ENCODE measurements at places on chromosomes 6 and 20.

DNA sequence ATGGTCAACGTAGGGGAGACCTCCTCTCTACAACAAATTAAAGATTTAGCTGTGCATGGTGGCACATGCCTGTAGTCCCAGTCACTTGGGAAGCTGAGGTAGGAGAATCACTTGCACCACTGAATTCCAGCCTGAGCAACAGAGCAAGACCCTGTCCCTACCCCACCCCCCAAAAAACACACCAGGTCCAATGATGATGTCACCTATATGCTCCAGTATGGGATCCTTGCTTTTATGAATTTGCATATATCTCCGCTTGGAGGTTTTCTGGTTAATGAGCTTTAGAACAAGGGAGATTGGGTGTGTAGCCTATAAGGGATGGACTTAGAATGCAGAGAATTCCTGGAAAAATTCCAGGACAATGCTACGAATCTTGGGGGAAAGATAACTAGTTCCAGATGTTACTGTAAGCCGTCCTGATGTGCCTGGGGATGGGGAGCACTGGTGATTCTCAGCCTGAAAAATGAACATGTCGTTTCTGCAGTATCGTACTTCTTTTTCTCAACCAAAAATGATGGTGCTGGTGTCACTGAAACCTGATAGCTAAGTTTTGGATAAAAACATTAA lies 61.1 kb downstream of the ZBTB2 start:
- DNase-seq: no peak

DNA sequence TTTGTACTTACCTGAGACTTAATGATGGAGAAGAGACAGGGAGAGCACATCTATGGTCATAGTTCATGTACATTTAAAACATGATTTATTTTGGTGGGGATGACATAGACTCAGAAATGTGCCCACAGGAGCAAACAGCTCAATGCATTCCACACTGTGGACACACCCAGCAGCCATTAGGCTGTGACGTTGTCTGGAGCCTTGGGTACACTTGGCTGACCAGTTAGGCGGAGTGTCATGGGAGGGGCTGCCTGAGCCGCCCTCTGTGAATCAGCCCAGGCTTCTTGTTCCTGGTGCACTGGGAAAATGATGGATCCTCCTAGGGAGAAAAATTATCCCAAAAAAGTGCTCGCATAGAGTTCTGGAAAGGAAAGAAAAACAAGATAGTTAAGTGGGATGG lies 231.0 kb upstream of the GMDS start:
- DNase-seq: no peak

- no peak for DNase-seq
Observed at GRCh38 chr6:170160031-170160627, 130.7 kb downstream of the DLL1 start.

- DNase-seq: no peak
Observed at GRCh38 chr6:73004231-73004630, 221.1 kb downstream of the KHDC1L start.

- DNase-seq: no peak
Observed at GRCh38 chr20:9966966-9967365, 67.8 kb upstream of the ANKEF1 start.

- DNase-seq: no peak
Observed at GRCh38 chr20:15976047-15976736, 597.1 kb downstream of the KIF16B start.

DNA sequence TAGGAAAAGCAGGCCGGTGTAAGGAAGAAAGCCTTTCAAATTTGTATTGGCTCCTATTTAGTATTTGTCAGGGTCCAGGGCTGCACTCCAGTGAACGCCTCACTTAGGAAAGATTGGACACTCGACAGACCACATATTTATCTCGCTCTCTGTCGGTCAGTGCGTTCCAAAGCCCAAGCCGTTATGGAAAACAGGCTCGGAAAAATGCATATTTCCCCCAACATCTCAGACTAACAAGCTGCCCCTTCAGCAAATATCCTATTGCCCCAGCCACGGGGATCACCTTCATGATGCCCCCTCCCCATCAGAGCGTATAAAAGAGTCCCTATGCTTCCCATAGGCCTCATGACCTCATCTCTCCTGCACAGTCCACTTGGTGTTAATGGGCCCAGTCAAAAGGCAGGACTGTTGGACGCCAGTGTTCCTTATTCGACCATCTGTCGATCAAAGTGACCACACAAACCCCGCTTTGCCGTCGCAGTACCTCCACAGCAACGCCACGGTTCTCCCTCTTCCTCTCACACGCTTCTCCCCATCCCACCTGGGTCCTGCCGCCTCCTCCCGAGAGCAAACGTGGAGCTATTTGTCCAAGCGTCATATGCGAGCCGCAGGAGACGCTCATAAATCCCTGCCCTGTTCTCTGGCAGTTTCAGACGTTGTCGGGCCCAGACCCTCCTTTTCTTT lies 63.3 kb downstream of the NPEPL1 start:
- DNase-seq: no peak

- no peak for DNase-seq
Observed at GRCh38 chr6:13462458-13463327, 24.7 kb downstream of the GFOD1 start.

- no peak for DNase-seq
Observed at GRCh38 chr6:50970908-50971307, 152.2 kb downstream of the TFAP2B start.

GRCh38 chr6:11164717-11165646 lies 53.5 kb upstream of the ERVFRD-1 start:
- DNase-seq: no peak

DNA sequence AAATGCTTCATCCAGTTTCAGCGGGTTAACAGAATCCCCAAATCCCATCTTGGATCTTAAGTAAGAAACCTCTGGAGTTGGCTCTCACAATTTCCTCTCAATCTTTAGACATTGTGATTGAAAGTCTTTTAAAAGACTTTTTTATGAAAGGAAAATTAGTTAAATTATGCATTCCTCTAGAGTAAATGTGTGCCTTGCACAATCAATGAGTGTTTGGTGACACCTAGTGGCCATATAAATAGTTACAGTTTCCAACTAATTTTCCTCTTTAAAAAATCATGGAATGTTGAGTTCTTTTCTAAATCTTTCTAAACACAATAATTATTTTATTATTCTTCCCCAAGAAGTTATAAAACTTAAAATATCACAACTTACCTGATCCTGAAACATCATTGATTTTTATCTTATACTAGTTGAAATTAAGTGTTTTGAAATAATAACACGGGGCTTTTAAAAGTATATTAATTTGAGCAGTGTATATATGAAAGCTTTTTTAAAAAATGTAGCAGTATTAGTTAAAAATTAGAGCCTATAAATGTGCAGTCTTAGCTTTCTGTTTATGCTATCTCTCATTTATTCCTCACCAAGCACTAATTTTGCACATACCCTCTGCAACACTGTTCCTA lies 66.4 kb downstream of the PKHD1 start:
- DNase-seq: no peak

- DNase-seq: no peak
Observed at GRCh38 chr20:61662968-61663331, 402.7 kb downstream of the TAF4 start.

- no peak for DNase-seq
Observed at GRCh38 chr6:96934087-96934486, 9.6 kb downstream of the KLHL32 start.

Data from stimulated activated CD8-positive, alpha-beta memory T cell treated with anti-CD3 and anti-CD28 coated beads, Interleukin-2, amount 100 ng/mL, for 1 hour (primary cell).